ENCODE measurements at places on chromosomes 2 and 18.

DNA sequence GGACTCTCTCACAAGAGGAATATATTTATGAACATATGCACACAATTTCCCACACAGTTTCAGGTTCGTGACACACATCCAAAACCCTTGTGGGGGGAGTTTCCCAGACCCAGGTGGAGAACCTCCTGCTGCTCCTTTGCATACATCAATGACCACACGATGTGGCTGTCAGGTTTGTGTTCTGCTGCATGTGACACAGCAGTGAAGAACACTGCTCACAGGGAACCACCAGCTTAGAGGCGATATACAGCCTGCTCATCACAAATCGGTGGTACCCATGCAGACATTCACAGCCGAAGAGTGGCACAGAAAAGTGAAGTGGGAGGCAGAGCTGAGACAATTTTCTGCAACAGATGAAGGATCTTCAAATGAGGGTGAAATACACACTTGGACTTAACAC lies 175.6 kb upstream of the ZFP36L2 start:
- DNase-seq = no peak

GRCh38 chr2:4269885-4270284 lies 566.5 kb downstream of the DCDC2C start:
- no peak for DNase-seq

DNA sequence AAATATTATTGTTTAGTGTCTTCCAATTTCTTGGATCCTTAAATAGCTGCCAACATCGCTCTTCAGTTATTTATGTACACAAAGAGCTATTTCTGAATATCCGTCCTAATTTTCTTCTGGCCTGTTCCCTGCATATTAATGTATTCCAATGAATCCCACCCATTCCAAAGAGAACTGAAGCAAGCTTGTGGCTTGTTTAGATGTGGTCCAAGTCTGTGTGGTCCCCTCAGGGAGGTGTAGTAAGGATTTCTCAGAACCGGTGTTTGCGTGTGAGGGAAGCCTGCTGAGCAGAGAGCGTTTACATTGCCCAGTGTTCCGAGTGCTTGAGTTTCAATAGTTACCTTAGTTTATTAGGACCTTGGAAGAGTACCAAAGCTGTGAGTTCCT lies 25.1 kb upstream of the IL1R1 start:
- DNase-seq = no peak

DNA sequence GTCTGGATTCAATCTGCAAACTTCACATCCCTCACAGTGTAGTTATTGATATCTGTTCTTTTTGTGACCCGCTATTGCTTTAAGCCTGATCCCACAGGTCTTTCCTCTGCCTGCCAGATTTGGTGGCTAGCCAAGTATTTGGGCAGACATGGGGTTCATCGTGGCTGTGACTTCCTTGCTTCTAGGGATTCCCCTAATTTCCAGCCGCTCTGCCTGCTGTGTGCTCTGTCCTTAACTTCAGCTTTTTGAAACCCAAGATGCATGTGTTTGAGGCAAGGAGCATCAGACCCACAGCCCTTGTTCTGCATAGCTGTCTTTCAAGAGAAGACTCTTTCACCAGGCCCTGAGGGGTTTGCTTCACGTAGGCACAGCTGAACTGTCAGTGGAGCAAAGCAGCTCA lies 54.2 kb downstream of the NCAPH start:
- no peak for DNase-seq

- DNase-seq = no peak
Measured at GRCh38 chr2:30732376-30732775, 74.9 kb downstream of the CAPN13 start.

DNA sequence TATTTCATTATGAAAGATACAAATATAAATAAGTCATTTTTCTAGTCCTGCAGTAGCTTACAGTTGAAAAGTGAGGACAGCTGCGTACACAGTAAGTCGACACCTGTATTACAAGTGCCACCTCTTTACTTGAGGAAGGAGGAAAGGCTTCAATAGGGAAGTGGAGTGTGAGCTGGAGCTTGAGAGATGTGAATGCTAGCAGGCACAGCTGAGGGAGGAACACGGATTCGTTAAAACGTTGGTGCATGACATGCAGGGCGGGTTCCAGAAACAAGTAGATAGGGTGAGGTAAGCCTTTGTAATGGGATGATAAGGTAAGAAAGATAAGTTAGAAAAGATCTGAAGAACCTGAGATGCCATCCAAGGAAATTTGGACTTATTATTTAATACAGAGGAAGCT lies 98.1 kb upstream of the CSRNP3 start:
- peak; percentile 89 for DNase-seq

DNA sequence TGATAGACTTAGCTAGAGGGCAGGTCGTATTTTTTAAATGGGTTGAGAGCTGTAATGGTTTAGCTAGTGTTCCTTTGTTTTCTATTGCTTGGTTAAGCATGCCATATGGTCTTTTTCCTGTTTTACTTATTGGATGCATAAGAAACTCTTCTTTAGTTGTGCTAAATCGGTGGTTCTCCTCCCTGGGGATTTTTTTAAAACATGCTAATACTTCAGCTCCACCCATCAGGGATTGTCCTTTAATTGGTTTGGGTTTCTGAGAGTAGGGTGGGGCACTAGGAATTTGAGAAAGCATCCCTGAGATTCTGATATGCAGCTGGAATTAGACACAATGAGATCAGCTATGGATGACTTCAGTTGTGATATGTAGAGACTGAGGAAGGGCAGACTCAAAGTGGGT lies 497.2 kb downstream of the THSD7B start:
- DNase-seq = no peak

- no peak for DNase-seq
Measured at GRCh38 chr18:1530650-1531049, 626.0 kb downstream of the ADCYAP1 start.

GRCh38 chr2:150413910-150414309 lies 73.6 kb downstream of the RND3 start:
- no peak for DNase-seq

- DNase-seq = no peak
Measured at GRCh38 chr2:31339696-31340095, 74.8 kb downstream of the XDH start.

GRCh38 chr2:183123959-183124221 lies 353 bp upstream of the NUP35 start:
- DNase-seq = no peak

DNA sequence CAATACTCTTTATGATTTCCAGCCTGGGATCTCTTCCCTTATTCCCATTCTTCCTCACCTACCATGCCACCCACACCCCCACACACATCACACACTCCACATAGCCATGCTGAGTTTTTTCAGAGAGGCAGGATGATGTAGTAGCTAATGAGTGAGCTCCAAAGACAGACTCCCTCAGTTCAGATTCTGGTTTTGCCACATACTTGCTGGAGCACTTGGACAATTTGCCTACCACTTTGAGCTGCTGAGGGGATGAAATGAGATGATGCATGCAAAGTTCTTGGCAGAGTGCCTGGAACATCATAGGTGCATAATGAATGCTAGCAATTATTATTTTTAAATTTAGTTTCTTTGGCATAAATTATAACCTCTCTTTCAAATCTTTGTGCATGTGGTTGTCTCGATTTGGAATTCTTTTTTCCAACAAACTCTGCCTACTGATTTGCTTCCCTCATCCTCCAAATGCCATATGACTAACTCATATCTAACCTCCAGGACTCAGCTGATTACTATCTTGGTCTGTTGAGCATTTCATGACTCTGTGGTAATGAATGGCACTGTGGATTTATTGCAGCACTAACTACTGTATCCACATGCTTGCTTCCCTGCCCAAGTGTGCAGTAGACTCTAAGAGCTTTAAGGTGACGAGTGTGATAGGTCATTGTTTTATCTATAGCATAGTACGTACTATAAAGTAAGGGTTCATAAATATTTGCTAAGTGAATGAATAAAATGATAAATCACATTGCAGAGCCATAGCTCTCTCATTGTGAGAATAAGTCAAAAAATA lies 99.1 kb downstream of the TACR1 start:
- peak; percentile 68 for DNase-seq

DNA sequence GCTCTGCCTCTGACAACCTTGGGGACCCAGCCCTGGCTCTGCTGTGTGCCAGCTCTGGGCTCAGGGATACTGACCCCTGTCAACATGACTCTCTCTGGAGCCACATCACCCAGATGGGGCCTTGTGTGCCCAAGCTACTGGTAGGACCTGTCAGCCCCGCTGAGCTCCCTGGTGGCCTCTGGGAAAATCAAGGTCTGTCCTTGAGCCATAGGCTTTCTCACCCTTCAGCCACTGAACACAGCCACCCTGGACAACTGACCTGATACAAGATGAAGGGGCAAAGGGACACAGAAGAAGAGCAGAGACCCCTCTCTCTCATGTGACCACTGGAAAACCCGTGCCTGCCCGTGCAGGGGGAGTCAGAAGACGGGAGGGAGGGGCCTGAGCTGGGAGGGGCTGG lies 7.8 kb downstream of the CCDC74A start:
- DNase-seq = no peak

GRCh38 chr2:228916416-228917090 lies 354.5 kb downstream of the PID1 start:
- DNase-seq = no peak

DNA sequence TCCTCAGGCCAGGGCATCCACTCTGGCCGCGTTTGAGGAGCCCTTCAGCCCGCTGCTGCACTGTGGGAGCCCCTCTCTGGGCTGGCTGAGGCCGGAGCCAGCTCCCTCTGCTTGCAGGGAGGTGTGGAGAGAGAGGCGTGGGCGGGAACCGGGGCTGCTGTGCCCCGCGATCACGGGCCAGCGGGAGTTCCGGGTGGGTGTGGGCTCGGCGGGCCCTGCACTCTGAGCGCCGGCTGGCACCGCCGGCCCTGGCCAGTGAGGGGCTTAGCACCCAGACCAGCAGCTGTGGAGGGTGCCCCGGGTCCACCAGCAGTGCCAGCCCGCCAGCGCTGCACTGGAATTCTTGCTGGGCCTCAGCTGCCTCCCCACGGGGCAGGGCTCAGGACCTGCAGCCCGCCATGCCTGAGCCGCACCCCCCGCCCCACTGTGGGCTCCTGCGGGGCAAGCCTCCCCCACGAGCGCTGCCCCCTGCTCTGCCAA lies 1.9 kb upstream of the ABHD3 start:
- DNase-seq = no peak

DNA sequence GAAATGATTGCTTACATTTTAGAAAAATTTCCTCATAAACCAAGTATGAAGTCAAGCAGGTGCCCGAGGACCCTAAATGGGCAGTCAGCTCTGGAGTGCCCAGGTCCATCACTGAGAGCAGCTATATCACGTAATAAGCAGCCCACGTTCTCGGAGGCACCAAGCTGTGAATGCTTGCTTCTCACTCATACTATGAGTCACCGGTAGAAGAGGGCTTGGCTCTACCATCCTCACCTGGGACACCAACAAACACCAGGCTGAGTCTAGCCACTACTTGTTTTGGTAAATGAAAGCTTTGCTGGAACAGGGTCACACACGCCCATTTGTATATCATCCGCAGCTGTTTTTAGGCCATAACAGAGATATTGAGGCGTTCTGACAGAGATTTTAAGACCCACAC lies 207.5 kb downstream of the SEPTIN10 start:
- DNase-seq = no peak

DNA sequence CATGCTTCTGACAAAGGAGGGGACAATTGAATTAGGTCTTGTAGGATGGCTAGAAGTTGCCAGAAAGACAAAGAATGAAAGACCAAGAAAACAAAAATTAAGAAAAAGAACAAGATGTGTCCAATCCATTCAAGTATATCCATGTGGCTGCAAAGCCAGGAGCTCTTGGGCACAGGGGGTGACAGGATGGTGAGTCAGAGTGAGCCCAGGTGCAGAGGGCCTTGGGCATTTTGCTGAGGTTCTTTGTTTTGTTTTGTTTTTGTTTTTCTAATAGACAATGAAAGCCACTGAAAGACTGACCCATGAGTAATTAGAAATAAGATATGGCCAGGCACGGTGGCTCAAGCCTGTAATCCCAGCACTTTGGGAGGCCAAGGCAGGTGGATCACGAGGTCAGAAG lies 104.6 kb upstream of the KLHL29 start:
- DNase-seq = no peak

DNA sequence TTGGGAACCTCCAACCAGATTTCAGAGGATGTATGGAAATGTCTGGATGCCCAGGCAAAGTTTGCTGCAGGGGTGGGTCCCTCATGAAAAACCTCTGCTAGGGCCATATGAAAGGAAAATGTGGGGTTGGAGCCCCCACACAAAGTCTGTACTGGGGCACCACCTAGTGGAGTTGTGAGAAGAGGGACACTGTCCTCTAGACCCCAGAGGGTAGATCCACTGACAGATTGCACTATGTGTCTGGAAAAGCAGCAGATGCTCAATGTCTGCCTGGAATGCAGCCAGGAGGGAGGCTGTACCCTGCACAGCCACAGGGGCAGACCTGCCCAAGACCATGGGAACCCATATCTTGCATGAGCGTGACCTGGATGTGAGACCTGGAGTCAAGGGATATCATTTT lies 573.7 kb upstream of the NXPH2 start:
- no peak for DNase-seq

- no peak for DNase-seq
Measured at GRCh38 chr2:1512321-1513289, 99.3 kb downstream of the TPO start.

GRCh38 chr2:31082002-31082401 lies 56.2 kb downstream of the GALNT14 start:
- no peak for DNase-seq

GRCh38 chr2:224449212-224450147 lies 47.6 kb upstream of the FAM124B start:
- no peak for DNase-seq

DNA sequence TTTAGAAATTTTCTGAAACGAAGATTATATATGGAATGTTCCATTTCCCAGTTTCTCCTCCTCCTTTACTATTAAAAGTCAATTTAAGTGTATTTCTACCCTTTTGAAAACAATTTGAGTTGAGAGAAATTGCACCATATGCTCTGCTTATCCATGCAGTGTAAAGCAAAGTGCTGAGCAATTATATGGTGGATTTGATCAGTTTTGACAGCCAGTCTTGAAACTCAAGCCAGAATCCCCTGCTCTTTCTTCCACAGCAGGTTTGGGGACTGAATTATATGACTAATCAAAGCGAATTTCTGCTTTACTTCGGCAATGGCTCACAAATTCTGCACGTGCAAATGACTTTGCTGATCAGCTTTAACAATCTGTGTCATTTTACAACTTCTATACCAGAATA lies 1183.6 kb downstream of the LRP1B start:
- DNase-seq = no peak

DNA sequence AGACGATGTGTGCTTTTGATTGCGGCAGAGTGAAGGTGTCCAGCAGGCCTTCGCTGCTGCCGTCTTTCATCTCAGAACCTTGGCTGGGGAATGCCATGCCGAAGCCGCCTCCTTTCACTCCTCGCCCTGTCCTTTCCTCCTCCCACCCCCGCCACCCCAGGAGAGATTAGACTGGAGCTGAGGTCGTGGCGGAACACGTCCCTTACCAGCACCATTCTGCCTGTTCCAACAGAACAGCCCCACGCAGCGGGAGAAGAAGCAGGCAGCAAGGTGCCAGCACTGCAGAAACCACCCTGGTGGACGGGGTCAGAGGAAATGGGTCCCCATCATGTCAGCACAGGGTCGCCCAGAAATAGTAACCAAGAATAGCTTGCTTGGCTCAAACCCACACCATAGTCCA lies 24.8 kb upstream of the RBM44 start:
- no peak for DNase-seq

- no peak for DNase-seq
Measured at GRCh38 chr2:66212749-66213148, 222.2 kb upstream of the MEIS1 start.

Measured in NCI-H1105 treated with DMSO at 0.1 percent for 48 hours (cell line).